ENCODE measurements at places on chromosomes 5 and 9. TPM values are rescaled to one million over a fixed set of nuclear protein-coding genes. Genes with fewer than 3 reads are reported as not detected.

- H3K27me3 ChIP-seq: no peaks in the 10 kb centered on the region
- H3K36me3 ChIP-seq: no peaks in the 10 kb centered on the region
- H3K27ac ChIP-seq: no peak overlapping the region
These were observed 14.8 kb downstream of the FAM219A start for GRCh38 chr9:34443533-34443932.

TEK gene
- total RNA-seq: not detected

DNA sequence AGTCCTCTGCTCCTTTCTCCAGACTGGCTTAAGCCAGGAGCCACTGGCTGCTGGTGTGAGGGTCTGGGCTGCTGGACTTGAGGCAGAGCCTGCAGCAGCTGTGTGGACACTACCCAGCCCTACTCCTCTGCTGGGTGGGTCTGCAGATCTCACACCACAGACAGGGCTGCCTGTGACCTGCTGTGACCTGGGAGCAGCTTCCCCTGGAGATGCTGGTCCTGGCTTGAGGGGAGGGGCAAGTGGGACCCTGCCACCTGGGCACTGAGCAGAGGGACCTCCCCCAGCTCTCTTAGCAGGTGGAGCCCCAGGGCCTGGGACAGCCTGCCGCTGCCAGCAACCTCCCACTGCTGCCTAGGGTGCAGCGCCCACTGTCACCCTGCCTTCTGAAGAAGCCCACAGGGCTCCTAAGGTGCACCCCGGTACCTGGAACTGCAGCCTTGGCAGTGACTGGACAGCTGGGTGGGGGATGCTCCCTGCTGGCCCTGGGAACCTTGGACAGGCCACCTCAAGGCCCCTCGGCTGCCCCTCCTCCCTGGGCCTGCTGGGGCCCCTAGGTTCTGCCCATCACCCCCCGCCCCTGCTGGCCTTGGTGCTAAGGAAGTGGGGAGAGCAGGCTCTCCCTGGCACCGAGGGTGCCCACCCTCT is 9.1 kb downstream of the CACFD1 start:
- H3K27ac ChIP-seq: no peak overlapping the region
- no peaks in the 10 kb centered on the region for H3K4me1 ChIP-seq
- no peak for DNase-seq
- H3K36me3 ChIP-seq: no peaks in the 10 kb centered on the region
- H3K27me3 ChIP-seq: no peaks in the 10 kb centered on the region
- no peak overlapping the region for H3K4me3 ChIP-seq

DNA sequence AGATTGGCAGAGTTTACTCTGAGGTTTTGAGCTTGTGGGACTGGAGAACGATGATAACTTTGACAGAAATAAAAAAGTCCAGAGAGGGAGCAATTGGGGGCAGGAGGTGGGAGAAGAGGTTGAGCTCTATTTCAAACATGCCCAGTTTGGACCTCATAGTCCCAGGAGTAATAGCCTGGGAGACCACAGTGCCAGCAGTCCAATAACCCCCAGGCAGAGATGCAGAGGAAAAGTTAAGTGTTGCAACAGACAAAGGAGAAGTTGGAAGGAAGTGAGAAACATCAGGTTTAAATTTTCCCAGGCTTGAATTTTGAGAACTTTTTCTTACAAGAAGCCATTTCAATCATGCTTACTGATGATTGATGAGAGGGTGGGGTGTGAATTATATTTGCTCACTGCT is 117.0 kb upstream of the GHR start:
- DNase-seq: no peak
- no peaks in the 10 kb centered on the region for H3K27me3 ChIP-seq
- H3K36me3 ChIP-seq: no peaks in the 10 kb centered on the region
- H3K4me3 ChIP-seq: no peak overlapping the region

- H3K36me3 ChIP-seq: peaks cover 5% of the 10 kb centered on the region
- no peak overlapping the region for H3K4me3 ChIP-seq
- no peak for DNase-seq
- peaks cover 79% of the 10 kb centered on the region for H3K4me1 ChIP-seq
These were observed 65.0 kb downstream of the MLLT3 start for GRCh38 chr9:20557285-20557684.

GRCh38 chr9:120579139-120580050 is 572 bp downstream of the CDK5RAP2 start:
- peak overlapping the region; percentile 90 for H3K27ac ChIP-seq
- H3K36me3 ChIP-seq: peaks cover 39% of the 10 kb centered on the region
- H3K27me3 ChIP-seq: no peaks in the 10 kb centered on the region
- H3K4me1 ChIP-seq: peaks cover 63% of the 10 kb centered on the region

DNA sequence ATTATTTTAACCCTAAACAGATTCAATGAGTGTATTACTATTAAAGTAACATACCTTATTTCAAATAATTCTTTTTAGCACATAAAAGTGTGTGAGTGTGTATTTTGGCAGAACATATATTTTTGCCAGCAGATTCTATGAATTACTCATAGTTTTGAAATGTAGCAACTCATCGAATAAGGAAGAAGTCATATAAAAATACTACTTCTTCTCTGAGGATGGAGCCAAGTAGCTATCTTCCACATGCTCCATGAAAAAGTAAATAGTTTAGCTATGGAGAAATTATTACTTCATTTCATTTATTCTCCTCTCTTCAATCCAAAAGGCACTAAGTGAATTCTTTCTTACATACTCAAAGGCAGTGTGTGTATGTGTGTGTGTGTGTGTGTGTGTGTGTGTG is 1090.4 kb upstream of the CDH6 start:
- no peak overlapping the region for H3K27ac ChIP-seq
- no peak overlapping the region for H3K4me3 ChIP-seq
- no peaks in the 10 kb centered on the region for H3K36me3 ChIP-seq
- no peaks in the 10 kb centered on the region for H3K4me1 ChIP-seq
- DNase-seq: no peak

- DNase-seq: no peak
- peak overlapping the region; percentile 98 for H3K4me3 ChIP-seq
These were observed 601 bp upstream of the FAF2 start for GRCh38 chr5:176447591-176447977.

LAMC3 gene
- not detected for total RNA-seq

Measured in activated CD4-positive, alpha-beta memory T cell treated with anti-CD3 and anti-CD28 coated beads, Interleukin-2, amount 10 ng/mL, durations not matched to agents 7 days and 5 days (primary cell).